ENCODE measurements at places on chromosomes 16 and 17.

GRCh38 chr17:41974031-41974430 lies 7.4 kb downstream of the CNP start:
- DNase-seq = no peak

DNA sequence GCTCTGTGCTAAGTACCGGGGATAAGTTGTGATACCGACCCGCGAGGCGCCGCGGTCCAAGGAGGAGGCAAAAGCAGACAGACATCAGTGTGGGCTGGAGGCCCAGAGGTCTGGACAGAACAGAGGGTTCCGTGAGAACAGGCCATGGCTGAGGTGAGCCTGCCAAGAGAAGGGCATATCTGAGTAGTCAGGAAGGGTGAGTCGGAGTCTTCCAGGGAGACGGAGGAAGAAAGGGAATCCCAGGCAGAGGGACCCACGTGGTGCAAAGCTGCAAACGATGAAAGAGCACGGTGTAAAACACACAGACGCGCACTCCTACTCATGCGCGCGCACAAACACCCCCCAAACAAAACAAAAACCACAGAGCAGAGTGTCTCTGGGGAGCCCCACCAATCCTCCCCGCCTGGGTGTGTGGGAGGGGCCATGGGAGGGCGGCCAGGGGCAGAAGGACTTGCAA lies 18.1 kb downstream of the RHBDL3 start:
- DNase-seq = peak; percentile 75

DNA sequence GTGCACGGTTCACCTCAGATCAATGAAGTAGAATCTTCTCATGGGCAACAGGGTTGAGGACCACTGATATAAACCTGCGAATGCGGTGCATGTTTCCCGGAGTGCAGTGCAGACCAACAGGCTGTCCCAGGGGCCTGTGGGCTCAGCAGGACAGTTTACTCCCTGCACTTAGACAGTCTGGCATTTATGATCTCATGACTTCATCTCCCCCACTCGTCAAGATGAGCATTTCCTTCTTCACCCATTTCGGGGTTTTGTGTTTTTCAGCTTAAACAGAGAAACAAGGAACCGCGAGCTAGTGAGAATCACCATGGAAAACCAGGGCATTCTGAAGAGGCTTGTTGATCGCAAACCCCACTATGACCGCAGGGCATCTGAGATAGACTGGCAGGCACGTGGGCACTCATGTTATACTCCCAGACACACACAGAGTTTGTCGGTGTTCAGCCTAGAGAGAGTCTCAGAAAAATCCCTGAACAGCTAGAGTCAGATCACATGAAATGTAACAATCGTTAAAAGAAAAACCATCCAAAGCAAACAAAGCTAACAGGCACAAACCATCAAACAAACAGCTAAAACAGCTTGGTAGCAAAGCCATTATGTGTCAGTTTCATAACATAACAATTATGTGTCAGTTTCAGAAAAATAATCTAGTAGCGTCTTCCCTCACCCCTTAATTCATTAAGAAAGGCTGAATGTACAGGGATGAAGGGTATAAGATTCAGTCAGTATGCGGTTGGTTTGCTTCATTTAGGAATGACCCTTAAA lies 2.9 kb downstream of the CFAP97D1 start:
- peak; percentile 39 for DNase-seq

DNA sequence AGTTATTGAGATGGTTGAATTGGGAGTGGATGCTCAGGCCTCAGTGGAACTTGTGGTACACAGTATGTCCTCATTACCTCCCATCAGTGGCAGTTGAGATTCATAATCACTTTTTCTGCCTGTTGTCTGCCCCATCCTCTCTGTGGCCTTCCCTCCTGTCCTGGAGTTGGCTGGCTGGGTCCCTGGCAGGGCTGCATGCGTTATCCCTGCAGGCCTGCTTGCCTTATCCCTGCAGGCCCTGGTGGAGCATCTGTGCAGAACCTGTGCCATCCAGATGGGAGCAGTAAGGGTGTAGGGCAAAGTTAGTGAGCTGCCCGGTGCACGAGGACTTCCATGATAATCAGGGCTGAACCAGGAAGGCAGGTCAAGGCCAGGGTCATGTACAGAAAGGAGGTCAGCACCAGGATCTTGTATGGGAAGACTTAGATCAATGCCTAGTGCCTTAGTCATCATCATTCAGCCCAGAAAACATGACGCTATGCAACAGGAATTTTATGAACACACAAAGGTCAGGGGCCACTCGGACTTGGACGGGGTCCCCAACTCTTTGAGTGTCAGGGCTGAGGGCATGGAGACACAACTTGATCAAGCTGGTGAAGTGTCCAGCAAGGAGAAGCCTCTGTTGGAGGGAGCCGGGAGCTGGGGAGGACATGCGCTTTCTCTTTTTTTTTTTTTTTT lies 47.2 kb downstream of the ABCC1 start:
- DNase-seq = no peak

DNA sequence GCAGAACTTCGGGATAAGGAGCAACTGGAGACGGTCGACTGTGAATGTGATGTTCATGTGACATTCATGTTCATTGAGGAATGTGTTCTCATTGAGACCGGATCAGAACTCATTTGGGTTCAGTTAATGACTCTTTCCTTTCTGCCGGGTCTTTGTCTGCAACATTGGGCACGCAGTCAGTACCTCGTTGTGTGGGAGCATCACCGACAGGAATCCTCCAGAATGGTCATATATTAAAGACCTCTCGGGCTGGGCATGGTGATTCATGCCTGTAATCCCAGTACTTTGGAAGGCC lies 144.6 kb downstream of the PITPNC1 start:
- DNase-seq = no peak

GRCh38 chr17:80259457-80260068 lies 1.1 kb upstream of the RNF213 start:
- DNase-seq = no peak

DNA sequence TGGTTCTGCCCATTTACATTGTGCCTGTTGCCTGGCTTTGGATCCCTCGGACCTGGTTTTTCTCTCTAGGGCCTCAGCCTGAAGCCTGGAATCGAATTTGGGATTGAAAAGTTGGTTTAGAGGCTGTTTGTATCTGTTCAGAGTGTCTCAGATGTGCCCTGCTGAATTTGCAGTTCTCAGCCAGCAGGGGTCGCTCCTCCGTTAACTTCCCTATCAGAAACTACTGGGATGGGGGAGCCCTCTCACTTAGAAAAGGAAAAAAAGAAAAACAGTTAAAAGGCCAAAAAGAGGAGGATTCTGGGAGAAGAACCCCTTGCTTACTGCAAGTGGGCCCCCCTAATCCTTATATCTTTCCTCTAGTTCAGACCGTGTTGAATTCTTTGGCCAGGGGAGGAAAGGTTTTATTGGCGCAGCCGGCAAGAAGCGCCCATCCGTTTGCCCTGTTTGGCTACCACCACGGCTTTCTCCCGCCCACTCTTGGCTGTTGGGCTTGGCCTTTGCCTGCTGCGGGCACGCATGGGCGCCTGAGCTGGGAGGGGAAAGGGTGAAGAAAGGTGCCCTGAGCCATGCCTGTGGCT lies 8.7 kb downstream of the FZD2 start:
- no peak for DNase-seq

DNA sequence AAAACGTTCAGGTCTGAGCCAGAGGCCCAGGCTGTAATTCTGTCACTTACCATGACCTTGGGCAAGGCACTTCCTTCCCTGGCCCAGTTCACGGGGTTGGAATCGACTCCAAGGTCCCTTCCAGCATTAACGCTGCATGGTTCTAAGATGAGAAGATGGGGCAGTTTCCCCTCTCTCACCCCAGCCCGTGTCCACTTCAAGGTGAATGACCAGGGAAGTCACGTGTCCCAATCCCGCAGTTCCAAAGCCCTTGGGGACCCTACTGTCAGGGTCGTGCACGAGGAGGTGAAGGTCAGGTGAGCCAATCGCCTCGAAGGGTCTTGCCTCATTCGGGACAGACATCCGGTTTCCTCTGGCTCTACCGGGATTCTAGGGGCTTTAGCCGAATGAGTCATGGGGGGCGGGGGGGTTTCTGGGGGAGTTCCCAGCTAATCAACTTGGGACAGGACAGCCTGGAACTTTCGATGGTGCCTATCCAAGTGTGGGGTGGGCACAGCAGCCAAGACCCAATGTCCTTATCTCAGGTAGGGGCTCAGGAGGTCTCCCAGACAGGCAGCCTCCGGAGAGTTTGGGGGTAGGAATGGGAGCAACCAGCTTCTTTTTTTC lies 762 bp upstream of the CSF3 start:
- DNase-seq = no peak

GRCh38 chr17:17877529-17878358 lies 41.0 kb upstream of the SREBF1 start:
- no peak for DNase-seq

DNA sequence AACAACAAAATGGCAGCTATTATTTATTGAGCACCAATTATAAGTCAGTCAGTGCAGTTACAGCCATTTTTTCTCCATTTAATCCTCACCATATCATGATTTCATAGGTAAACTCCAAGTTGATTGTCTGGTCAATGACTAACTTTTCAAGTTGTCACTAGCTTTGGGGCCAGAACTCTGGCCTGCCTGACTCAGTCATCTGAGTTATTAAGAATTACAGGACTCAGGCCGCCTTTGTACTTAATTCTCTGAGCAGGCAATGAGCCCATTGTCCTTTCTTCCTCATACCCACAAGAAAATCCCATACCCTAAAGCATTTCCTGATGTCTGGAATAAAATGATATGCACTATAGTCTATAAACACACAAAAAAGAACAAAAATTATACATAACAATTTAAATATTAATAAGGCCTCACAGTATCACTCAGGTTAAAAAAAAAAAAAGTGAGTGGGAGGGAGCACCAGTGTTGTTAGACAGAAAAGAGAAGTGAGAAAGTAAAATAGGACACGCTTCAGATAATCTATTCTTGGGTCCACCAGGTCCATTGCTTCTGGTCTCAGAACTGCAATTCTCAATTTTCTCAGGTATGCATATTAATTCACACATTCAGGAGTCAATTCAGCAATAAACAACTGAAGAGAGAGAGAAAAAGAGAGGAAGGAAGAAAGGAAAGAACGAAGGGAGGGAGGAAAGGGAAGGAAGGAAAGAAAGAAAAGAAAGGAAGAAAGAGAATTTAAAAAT lies 70.2 kb downstream of the SPAG9 start:
- no peak for DNase-seq

DNA sequence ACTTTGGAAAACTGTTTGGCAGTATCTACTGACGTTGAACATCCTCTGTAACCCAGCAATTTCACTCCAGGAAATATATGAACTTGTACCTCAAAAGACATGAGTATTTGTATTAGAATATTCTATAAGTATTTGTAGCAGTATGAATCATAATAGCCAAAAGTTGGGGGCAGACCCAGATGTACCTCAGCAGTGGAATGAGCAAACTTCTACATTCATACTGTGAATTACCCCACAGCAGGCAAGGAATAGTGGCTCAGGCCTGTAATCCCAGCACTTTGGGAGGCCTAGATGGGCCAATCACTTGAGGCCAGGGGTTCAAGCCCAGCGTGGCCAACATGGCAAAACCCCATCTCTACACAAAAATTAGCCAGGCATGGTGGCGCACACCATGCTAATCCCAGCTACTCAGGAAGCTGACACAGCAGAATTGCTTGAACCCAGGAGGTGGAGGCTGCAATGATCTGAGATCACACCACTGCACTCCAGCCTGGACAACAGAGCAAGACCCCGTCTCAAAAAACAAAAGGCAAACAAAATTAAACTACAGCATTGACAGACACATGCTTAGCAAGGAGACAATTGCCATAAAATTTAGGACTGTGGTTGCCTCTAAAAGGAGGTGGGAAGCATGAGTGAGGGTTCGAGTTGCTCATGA lies 11.2 kb upstream of the HELZ start:
- no peak for DNase-seq

- DNase-seq = no peak
Observed at GRCh38 chr16:49462362-49462988, 88.9 kb downstream of the C16orf78 start.

- peak; percentile 15 for DNase-seq
Observed at GRCh38 chr17:61221181-61221580, 178.5 kb upstream of the TBX2 start.

GRCh38 chr16:58039829-58040495 lies 14.4 kb downstream of the MMP15 start:
- DNase-seq = no peak

DNA sequence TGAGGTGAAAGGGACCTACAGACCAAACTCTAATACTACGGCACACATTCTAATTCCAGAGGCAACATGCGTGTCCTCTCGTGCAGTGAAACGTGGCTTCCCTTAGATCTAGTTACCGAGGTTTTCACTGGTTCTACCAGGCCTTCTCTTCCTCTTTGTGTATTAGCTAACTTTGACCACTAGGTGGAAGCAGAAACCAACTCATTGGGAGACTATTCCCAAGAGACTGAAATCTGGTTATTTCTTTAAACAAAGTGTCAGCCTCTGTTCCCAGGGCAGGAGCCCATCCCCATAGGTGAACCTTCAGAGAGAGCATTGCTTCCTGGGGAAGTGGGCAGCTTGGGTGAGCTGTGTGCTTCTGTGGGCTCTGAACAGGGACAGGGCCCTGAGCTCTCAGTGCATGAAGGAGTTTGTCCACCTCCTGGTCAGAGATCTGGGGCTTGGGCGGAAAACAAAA lies 19.7 kb upstream of the RCVRN start:
- peak; percentile 80 for DNase-seq

DNA sequence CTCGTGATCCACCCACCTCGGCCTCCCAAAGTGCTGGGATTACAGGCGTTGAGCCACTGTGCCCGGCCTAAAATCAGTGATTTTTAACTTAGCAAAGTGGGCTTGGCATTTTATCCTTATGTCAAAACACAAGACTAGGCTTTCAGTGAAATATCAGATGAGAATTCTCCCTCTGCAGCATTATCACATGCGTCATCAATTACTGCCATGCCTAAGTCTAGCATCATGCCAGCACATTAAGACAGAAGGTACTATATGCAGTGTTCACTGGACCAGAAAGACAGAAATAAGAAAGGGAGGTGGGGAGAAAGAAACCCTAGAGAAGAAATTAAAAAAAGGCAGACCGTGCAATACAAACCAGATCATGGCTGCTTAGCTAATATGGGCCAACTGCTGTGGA lies 29.8 kb downstream of the GPATCH8 start:
- no peak for DNase-seq

- DNase-seq = no peak
Observed at GRCh38 chr16:22627043-22627442, 116.4 kb downstream of the NPIPB5 start.

GRCh38 chr17:78767806-78768205 lies 14.3 kb downstream of the CYTH1 start:
- DNase-seq = no peak

DNA sequence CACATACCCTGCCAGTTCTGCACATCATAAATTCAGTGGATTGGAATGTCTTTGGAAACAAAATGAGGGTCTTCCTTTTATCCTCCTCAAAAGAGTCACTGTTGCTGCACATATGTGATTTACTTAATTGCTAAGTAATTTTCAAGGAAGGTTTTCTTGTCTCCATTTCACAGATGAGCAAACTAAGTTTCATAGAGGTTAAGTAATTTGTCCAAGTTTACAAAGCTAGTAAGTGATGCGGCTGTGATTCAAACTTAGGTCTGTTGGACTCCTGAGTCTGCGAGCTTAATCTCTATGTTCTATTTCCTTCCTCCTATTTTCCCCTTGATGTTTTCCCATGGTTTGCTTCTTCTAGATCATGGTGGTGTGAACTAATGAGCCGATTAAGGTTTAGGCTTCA lies 13.7 kb upstream of the ERN2 start:
- DNase-seq = no peak

GRCh38 chr16:2969545-2970521 lies 685 bp downstream of the PAQR4 start:
- peak; percentile 92 for DNase-seq

Measured in NB4 (cell line).